ENCODE measurements at places on chromosomes 16 and 17.

DNA sequence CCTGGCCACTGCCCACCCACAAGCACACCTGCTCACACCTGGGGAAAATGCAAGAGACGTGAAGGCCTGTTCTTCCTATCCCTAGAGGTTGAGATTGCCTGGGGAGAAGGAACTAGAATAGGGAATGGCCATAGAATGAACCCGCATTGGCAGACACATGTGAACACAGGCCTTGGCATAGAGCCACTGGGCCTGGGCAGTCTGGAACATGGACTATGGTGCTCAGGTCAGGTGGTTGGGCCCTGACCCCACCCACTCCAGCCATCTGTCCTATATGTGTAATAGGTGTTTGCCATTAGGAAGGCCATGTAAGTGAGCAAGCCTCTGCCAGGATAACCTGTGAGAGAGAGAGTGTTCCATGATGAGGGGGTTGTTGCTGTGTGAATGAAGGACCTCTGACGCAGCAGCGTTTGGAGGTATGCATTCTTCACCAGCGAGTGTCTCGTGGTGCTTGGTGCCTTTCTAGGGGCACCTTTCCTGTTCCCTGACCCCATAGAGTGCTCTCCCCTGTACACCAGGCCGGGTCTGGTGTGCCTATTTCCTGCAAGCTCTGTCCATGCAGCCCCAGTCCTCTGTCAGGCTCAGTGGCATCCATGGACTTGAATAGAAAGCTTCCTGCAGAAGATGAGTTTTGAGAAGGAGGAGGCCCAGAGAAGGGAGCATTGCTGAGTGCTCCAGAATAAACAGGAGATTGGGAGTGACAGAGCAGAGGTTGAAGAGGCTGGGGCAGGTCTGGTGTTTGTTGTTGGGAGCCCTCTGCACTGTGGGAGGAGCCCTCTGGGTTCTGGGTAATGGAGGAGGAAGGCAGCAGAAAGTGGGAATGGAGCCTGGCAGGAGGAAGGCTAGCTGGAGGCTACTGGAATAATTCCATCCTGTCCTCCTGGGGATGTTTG, 15.6 kb downstream of the CTRL start:
- DNase-seq = no peak

- DNase-seq = no peak
Measured at GRCh38 chr16:3576211-3576610, 992 bp downstream of the NLRC3 start.

DNA sequence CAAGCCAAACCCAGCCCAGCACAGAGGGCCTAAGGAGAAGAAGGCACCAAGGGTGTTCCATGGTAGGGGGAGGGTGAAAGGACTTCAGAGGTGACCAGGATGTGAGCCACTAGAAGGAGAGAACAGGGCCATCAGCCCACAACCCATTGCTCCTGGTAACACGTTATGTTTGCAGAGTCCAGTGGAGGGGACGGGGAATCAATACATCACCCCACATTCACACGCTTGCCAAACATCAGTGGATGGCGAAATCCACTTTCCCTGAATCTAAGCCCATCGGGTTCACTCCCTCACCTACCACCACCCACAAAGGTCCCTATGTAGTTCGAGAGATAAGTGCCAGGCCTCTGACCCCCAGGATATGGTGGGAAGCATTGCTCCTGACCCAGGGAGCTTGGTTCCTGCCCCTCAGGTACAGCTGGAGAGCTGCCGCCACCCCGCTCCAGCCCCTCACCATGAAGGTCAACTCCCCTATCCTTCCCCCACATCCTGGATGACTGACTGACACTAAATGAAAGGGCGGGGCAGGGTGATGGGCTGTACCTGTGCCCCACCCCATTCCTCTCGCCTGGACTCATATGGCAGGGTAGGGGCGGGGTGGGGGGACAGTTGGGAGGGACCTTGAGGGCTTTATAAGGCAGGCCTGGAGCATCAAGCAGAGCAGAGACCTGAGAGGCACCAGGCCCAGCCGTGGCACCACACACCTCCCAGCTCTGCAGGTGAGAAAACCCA, at the start of gene GAST:
GAST (plus strand) TSS at position 663 of the 732 bp plus-strand sequence. CDS start 3,106 bp downstream, outside the sequence.
- DNase-seq = no peak

GRCh38 chr16:10776280-10776679, 32.6 kb downstream of the NUBP1 start:
- no peak for DNase-seq

DNA sequence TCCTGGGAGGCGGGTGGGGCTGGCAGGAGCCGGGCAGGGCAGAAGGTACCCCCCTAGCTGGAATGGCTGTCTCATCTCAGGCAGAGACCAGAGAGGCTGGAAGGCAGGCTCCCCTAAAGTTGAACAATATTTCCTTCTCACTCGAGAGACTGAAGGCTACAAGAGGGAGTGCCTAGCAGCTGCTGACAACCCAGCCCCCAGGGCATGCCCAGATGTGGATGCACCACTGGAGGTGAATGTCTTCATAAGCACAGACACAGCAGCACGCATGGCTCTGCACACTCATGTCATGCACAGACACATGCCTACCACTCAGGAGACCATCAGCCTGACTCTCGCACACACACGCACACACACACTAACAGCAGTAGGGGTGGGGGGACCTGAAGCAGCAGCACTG, 179.0 kb downstream of the CCT6B start:
- no peak for DNase-seq

DNA sequence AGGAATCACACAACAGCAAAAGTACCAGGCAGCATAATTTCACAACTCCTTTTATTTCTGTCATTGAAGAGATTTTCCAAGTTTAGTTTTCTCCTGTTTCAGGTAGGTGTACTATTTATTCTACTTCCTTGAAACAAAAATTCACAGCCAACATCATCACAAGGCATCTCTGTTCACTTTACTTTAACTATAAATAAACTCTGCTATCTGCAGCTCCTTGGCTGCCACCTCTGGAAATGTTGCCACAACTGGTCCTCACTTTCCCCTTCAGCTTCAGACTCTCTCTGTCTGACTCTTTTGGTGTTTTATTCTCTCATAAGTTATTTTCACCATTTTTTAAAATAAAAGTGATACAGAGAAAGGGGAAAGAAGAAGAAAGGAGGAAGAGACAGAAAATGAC, 27.9 kb upstream of the KIF2B start:
- DNase-seq = no peak

GRCh38 chr17:78697554-78698343, 84.3 kb downstream of the CYTH1 start:
- DNase-seq = no peak

DNA sequence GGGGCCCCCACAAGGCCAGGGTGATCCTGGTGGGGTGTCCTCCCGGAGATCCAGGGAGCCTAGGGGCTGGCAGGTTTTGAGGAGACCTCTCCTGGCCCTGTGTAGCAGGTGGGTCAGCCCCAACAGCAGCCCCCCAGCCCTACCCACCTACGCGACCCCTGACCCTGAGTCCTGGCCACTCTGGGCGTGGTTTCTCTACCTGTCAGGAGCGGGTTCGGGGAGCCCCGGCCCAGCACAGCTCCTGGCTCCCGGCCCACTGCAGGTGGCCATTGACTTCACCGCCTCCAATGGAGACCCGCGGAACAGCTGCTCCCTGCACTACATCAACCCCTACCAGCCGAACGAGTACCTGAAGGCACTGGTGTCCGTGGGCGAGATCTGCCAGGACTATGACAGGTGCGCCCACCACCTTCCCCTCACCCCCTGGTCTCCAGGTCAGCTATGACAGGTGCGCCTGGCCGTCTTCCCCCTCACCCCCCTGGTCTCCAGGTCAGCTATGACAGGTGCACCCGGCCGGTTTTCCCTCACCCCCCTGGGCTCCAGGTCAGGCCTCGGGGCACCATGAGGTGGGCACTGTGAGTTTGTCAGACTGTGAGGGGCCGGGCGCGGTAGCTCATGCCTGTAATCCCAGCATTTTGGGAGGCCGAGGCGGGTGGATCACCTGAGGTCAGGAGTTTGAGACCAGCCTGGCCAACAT, 13.0 kb downstream of the CPNE7 start:
- no peak for DNase-seq

DNA sequence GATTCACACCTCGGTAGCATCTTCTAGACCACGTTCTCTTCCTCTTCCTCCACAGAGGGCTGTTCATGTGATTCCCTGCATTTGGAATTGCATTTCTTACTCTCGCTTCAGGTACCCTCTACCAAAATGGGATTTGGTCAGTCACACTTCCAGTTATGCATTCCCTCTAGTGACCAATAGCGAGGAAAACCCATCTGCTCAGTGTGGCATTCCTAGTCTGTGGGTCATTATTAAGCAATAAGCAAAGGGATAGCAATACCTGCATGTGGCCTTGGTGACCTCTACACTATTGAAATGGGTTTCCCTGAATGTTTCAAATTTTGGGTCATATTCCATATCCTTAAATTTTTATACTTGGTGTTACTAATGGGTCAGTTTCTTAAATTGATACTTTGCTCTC, 401 bp upstream of the KRTAP4-5 start:
- DNase-seq = no peak

DNA sequence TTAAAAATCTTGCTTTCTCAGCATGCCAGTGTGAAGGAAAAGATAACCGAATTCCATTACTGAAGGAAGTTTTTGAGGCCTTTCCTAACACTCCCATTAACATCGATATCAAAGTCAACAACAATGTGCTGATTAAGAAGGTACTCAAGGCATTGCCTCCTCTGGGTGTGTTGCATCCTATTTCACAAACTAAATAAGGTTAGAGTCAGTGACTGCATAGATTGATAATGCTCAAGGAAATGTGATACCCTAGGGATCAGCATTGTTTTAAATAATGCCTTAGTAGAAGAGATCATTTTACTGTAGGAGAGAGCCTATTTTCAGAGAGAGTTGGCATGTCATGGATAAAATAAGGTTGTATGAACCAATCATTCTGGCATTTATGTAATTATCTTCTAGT, 36.8 kb downstream of the GDPD1 start:
- no peak for DNase-seq

- DNase-seq = no peak
Measured at GRCh38 chr17:17565471-17566339, 25.8 kb downstream of the PEMT start.

DNA sequence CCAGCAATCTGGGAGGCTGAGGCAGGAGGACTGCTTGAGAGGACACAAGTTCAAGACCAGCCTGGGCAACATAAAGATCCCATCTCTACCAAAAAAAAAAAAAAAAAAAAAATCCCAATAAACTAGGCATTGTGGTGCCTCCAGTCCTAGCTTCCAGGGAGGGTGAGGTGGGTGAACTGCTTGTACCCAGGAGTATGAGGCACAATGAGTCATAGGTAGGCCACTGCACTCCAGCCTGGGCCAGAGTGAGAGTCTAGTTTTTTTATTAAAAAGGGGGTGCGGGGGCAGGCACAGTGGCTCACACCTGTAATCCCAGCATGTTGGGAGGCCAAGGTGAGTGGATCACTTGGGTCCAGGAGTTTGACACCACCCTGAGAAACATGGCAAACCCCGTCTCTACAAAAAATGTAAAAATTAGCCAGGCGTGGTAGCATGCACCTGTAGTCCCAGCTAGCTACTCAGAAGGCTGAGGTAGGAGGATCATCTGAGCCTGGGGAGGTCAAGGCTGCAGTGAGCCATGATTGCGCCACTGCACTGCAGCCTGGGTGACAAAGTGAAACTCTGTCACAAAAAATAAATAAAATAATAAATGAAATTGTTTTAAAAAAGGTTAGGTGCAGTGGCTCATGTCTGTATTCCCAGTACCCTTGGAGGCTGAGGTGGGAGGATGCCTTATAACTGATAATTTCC, 7.8 kb upstream of the CHST6 start:
- DNase-seq = no peak

DNA sequence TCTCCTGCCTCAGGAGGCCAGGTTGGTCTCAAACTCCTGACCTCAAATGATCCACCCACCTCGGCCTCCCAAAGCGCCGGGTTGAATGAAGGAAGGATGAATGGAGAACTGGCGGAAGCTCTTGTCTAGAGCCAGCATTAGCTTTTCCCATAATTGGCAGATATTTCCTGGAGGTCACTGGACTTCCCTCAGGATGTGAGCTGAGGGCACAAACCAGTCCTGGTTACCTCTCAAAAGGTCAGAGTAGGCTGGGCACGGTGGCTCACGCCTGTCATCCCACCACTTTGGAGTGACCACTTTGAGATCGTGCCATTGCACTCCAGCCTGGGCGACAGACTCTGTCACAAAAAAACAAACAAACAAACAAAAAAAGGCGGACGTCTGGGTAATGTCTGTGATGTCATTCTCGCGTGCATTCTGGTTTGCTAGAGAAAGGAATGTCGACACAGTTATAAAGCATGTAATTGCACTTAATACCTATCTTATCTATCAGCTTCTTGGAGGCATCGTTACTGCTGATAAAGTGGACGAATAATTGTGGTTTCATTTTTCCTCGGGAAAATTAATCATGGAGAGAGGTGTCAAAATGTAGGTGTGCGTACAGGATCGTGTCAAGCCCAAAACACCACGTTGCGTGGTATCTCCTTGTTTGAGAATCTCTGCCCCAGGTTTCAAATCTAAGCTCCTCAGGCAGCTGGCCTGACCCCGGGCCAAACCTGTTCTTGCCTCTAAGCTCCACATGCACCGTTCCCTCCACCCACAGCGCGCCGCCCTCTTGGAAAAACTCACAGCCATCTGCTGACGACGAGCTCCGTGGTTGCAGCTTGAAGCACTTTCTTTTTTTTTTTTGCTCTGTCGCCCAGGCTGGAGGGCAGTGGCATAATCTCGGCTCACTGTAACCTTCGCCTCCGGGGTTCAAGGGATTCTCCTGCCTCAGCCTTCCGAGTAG, 6.4 kb upstream of the CRK start:
- no peak for DNase-seq

DNA sequence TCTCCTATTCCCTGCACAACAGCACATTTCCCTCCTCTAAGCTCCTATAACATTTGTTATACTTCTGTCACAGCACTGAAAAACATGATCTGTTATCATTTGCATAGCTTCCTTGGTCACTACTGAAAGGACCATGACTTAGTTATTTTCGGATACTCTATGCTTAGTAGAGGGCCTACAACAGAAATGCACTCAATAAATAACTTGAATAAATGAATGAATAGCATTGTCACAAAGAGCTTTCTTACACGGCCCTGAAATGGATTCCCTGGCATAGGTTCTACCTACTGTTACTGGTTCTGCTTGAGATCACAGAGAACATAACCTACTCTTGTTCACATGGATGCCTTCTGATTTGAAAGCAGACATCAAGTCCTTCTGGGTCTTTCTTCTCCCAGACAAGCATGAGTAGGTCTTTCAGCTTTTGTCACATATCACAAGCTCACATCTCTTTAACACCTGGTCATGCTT, 41.6 kb downstream of the MYO1D start:
- DNase-seq = no peak

- no peak for DNase-seq
Measured at GRCh38 chr16:23788685-23789084, 33.9 kb downstream of the CHP2 start.

- no peak for DNase-seq
Measured at GRCh38 chr17:7017827-7018200, 5.0 kb upstream of the BCL6B start.
